T follicular helper cell (primary cell): ENCODE measurements at places on chromosomes 6 and 20.

DNA sequence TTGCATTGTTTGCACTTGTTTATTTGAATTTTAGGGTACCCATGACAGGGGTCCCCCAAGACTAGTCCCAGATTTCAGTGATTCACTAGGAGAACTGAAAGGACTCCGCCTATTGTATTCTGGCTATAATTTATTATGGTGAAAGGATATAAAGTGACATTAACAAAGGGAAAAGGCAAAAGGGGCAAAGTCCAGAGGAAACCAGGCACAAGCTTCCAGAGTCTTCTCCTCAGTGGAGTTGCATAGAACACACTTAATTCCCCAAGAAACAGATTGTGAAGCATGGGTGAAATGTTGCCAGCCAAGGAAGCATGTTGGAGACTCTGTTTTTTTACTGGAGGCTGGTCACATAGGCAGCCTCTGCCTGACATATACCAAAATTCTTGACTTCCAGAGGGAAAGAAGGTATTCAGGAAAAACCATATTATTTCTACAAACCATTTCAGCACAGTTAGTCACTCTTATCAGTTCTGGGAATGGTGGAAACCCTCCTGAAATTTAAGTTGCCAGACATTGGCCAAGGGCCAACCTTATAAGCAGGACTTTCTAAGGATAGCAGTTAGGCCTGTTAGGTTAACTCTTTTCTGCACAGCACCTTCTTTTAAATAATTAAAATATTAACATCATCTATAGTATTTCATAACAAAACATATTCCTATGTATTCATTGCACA lies 71.8 kb downstream of the FIG4 start:
- DNase-seq, result no peak

DNA sequence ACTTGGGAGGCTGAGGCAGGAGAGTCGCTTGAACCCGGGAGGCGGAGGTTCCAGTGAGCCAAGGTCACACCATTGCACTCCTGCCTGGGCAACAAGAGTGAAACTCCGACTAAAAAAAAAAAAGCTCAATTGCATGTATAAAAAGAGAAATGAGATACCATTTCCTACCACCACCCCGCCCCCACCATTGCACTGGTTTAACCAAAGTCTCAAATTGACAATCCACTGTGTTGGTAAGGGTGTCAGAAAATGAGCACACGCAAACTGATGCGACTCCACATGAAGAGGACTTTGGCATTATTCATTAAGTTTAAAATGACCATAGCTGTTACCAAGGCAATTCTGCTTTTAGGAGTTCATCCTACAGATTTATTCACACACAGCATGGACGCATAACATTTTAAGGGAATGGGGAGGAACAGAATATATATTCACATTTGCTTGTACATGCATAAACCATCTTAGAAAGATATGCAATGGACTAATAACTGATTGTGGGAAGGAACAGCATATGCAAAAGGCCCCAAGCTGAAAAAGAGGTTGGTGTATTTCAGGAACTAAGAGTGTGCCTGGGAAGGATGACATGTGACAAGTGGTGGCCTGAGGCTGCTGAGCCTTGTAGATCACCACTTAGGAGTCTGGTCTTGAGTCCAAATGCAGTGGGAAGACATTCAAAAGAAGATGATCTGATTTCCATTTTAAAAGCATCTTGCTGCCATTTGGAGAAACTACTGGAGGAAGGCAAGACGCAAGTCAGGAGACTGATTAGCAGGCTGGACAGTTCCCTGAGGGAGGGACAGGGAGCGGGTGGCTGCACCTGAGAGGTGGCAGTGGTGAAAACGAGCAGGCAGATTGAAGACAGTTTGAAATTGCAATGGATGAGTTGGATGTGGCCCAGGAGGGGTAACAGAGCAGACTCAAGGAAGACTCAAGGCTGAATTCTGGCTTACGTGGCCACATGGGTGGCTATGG lies 37.2 kb upstream of the PTPN1 start:
- DNase-seq, result no peak

GRCh38 chr6:125503181-125503580 lies 201.4 kb upstream of the HDDC2 start:
- no peak for DNase-seq

GRCh38 chr6:97666889-97667288 lies 383.9 kb upstream of the MMS22L start:
- DNase-seq, result no peak

DNA sequence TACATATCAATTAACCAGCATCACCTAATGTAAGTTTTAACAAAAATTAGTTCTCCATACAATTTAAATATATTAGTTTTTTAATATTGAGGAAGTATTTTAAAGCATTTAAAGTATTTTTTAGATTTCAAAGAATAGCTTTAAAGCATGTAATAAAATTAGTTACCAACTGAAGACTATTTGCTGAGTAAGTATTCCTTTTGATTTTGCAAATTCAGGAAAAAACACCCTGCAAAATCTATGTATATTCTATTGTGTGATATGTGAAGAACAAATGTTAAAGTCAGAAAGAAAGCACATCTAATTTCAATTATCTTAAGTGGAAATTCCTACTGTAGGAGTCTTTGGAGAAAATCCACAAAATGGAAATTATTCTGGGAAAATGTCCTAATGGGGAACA lies 107.3 kb downstream of the COL21A1 start:
- DNase-seq, result no peak

DNA sequence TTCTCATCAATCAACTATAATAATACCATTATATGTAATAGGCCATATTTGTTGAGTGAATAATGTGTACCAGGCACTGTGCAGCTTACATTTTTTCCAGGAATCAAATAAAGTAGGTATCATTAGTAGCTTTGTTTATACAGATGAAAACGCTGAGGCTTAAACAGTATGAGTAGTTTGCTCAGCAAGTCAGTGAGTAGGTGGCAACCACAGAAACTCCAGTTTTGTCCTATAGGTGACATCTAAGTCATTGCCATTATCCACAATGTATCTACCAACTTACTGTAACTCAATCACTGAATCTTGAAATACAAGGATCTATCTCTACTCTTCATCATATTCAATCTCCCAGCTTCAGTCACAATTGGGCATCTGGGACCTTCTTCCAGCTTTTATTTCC lies 29.8 kb upstream of the TPBG start:
- DNase-seq, result no peak

DNA sequence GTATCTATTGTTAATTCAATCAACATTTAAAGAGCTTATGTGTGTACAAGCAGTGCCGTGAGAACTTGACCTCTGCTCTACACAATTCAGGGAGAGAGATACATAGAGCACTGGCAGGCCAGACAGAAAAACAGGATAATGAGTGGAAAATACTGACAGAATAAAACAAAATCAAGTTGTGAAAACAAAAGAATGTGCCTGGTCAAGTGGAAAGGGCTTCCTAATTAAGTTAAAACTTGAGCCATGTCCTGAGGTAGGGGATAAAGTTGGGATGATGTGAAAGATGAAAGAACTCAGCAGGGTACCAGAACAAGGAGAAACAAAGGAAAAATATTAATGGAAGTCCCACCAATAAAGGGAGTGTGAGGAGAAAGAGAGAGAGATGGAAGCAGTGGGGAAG lies 672.8 kb downstream of the GRIK2 start:
- DNase-seq, result no peak

DNA sequence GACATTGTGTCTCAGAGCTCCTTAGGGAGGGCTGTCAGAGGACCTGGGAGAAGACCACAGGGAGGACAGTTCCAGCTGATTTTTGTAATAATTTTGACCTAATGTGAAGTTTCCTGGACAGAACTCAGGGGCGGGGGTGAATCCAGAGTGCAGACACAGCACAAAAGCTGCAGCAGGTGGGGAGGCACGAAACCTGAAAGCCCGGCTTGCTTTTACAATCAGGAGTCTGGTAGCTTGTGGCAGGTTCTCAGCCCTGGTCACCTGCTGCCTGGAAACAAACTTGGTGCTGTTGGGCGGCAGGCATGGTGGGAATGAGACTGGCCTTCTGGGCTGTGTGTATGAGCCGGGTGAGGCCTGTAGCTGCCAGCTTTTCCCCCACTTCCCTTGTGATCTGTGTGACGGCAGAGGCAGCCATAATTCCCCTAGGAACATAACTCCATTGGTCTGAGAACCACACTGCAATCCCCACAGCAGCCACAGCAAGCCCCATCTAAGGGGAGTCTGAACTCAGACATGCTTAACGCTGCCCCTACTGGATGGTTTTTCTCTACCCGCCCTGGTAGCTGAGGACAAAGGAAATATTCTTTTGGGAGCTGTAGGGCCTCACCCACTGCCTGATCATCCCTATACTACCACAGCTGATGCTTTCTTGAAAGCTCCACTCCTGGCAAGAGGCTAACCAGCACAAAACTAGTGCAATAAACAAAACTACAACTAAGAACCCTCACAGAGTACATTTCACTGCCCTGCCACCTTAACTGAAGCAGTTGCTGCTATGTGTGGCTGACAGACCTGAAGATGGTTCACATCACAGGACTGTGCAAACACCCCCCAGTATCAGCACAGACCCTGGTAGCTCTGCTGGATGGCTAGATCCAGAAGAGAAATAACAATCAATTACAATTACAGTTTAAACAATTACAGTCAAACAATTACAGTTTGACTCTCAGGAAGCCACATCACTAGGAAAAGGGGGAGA lies 1055.1 kb upstream of the GJE1 start:
- no peak for DNase-seq

GRCh38 chr6:136102991-136103688 lies 147.0 kb downstream of the MTFR2 start:
- DNase-seq, result no peak
